ENCODE measurements at places on chromosomes 5 and 9.

- DNase-seq: peak; percentile 73
Measured at GRCh38 chr5:37837414-37838032, 2.3 kb downstream of the GDNF start.

DNA sequence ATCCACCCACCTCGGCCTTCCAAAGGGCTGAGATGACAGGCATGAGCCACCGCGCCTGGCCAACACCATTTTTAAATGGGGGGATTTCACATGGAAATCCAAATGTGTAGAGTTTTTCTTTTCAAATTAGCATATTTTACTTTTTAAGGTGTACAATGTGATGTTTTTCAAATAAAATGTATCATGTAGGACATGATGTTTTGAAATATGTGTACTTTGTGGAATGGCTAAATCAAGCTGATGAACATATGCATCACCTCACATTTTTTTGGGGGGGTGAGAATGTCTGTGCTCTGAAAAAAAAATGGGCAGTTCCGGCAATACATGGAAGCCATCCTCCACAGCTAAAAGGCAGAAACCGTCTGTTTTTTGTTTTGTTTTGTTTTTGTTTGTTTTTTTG lies 3.4 kb upstream of the FAF2 start:
- DNase-seq: no peak

- DNase-seq: no peak
Measured at GRCh38 chr9:128732576-128732975, 8.6 kb upstream of the ZDHHC12 start.

GRCh38 chr9:125346080-125346732 lies 84.6 kb downstream of the GAPVD1 start:
- DNase-seq: no peak

GRCh38 chr9:61669352-61669751 lies 479.5 kb downstream of the SPATA31A7 start:
- no peak for DNase-seq

DNA sequence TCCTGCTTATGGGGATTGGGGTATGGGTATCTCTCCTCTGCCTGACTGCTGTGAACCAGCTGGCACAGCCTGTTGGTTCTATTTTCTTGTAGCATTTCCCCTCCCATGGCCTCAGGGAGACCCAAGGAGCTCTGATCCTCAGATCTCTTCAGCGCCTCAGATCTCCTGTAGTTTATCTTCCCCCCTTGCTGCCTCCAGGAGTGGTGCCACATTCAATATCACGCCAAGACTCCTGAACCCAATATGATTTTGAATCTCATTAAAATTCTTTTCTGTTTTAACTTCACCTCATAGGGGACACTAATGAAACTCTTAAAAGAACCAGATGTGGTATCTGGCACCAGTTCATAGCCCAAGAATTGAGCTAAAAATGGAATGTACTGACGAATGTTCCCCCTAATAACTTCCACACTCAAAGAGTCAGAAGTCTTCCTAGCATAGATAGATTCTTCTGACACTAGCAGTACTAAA lies 59.6 kb upstream of the LIFR start:
- DNase-seq: no peak

DNA sequence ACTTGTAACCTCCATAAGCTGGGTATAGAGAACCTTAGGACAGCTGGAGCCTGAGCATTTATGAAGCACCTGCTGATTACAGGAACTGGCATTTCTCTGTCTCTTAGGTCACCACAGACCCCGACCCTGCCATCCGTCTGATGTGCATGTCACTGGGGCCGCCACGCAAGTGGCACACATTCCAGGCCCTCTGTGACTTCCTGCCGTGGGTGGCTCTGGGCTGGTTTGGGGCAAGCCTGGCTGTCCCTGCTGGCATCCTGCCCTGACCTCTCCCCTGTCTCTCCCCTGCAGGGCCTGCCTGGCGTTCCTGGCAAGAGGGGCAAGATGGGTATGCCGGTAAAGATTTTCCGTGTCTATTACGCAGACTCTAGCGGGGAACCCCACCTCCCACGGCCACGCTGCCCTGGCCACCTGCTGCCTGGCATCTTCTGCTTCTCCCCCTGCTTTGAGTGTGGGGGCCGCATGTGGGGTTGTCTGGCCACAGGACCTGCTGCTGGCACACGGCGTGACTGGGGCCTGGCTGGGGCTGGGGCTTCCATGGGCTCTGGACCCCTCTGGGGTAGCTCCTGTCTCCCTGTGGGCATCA lies 55.4 kb downstream of the COL27A1 start:
- DNase-seq: no peak

DNA sequence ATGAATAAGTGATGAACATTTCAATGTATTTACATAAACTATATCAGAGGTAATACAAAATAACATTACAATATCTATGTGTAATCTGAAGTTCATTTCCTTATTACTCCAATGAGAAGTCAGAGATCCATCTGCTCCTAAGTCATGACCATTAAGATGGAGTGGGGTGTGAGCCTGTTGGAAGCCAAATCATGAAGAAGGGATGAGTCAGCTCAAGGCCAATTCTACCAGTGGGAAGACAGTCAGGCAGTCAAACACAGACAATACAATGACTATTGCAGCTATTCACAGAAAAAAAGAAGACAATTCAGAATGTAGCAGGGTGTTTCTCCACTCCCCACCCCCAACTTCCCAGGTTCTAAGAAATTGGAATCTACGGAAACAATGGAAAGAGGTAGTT lies 155.0 kb downstream of the NFIB start:
- DNase-seq: no peak

GRCh38 chr5:152185547-152186245 lies 219.4 kb downstream of the NMUR2 start:
- DNase-seq: no peak

DNA sequence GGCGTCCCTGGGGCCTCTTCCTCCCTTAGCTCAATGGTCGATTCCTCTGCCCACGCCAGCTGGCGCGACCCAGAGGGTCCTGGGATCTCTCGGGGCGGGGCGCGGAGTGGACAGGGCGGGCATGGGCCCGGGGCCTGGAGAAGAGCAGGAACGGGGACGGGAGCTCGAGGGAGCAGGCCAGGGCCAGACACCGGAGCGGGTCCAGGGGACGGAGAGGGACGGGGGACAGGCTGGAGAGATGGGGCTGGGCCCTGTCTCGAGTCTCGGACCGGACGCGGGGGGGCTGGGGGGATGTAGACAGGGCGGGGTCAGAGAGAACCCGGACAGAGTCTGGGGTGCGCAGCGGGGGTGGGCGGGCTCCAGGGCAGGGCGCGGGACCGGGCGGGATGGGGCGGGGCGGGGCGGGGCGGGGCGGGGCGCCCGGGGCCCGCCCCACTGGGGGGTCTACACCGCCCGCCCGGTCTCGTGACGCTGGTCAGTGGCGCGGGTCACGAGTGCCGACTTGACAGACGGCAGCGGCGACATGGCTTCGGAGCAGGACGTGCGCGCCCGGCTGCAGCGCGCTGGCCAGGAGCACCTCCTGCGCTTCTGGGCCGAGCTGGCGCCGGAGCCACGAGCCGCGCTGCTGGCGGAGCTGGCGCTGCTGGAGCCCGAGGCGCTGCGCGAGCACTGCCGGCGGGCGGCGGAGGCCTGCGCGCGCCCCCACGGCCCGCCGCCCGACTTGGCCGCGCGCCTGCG lies at the start of gene UAP1L1:
TSS of gene UAP1L1 (plus strand) at position 508 of the 738 bp plus-strand sequence. CDS start at position 524, 16 bp downstream.
- DNase-seq: no peak

DNA sequence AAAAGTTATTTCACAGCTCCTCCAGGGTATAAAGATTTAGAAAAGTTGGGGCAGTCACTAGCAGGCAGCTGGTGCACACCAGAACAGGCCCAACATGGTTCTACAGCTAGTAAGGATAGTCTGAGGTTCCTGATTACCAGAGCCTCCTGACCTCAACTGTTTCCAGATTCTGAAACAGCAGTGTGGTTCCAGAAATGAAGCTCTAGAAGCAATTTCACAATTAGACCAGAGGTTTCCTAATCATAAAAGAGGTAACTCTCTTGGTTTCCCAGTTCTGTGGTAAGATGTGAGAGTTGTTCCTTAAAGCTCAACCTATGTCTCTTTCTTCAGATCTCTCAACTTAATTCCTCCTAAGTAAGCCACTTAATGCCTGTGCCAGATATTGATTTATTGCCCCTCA lies 11.9 kb downstream of the AGTPBP1 start:
- no peak for DNase-seq

- no peak for DNase-seq
Measured at GRCh38 chr5:59496524-59497134, 396.9 kb downstream of the PDE4D start.

DNA sequence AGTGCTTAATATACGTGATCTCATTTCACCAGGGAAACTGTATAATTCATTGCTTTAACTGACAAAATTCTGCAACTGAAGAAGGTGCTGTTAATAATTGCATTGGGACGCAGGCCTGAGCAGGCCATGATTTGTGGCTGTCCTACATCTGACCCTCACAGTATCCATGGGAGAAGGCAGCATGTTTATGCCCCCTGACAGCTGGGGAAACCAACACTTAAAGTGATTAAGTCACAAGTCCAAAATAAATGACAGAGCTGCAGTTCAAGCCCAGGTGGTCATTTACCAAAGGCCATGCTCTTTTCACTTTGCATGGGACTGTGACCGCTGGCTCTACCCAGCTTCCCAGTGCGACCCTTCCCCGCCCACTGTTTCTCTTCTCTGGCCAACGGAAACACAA lies 30.5 kb upstream of the KCNMB1 start:
- no peak for DNase-seq

DNA sequence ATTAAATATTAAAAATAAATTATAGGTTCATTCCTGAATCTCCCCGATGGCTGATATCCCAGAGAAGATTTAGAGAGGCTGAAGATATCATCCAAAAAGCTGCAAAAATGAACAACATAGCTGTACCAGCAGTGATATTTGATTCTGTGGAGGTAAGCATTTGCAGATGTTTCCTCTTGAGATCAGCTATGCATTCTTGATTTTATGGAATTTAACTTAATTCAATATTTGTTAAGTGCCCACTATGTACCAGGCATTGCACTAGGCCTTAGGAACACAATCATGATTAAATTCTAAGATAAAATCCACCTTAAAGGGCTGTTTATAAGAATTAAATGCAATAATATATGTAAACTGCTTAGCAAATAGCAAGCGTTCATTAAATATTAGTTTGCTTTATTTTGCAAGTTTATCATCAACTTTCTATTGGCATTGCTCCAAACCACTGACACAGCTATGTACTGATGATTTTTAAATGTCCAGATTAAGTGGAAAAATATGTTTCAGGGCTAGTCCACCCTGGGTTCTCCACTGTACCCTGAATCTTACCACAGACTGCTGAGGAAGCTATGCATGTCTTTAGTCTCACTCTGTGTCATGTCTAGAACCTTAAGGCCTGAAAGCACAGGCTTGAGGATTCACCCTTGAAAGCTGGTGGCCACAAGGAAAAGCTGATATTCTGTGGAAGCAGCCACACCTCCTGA lies 33.2 kb downstream of the SLC22A4 start:
- DNase-seq: no peak

DNA sequence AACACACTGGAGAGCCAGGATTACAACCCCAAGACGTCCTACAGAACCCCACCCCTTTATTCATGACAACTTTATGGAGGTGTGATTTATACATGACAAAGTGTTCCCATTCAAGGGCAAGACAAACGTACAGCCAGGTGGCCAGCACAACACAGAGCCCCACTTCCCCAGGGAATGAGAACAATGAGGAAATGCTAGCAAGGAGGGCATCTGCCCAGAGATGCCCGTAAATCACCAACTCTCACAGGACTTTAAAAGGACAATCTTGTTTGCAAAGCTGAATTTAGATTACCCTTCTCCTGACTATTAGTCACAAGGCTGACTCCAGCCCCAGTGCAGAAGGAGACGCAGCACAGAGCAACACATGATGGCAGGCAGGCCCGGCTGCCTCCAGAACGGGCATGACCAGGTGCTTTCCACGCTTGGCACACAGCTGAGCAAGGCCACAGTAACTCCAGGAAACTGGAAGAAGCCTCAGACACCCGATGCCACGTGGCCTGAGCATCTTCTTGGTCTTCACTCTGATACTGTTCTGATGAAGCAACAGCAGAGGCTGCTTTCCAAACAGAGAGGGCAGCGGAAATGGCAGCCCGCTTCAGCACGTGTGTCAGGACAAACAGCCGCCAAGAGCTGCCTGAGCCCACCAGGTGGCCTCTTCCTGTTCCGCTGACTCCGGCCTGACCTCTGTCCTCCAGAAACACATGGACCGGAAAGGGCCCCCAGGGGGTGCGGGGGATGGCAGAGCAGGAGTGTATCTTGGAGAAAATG lies 51.4 kb downstream of the ROR2 start:
- peak; percentile 66 for DNase-seq

- peak; percentile 54 for DNase-seq
Measured at GRCh38 chr5:92519811-92520632, 1061.0 kb downstream of the NR2F1-AS1 start.

DNA sequence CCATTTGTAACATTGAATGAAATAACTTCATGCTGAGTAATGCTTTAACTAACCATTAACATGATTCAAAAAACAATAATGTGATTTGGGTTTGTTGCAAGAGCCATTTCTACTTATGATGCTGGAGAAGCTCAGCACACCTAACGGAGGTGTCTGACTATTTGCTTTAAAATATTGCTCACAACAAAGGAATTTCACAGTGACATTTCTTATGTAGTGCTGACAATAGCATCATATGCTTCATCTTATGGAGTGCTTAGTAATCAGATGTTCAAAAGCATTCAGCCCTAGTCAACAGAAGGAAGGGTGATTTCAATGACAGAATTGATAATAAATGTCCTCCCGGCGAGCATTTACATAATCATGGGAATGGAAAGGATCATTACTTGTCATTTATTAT lies 1003.3 kb upstream of the COX7C start:
- no peak for DNase-seq

- DNase-seq: no peak
Measured at GRCh38 chr5:81819556-81820317, 68.8 kb upstream of the SSBP2 start.

DNA sequence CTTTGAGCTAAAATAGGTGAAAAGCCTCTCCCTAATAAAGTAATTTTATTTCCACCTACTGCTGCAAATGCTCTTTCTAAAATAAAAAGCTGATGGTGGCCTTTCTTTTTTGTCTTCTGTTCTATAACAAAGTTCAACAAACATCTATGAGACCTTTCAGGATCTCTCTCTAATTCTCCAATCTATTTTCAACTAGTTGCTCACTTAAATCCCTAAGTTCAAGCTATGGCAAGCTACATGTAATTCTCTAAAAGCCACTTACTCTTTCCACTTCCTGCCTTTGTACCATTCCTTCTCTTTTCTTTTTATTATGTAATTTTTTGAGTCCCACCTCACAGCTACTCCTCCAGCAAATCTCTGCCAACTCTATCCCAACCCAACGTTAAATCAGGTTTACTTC lies 20.9 kb downstream of the CHD1 start:
- DNase-seq: no peak
